Stimulated activated CD4-positive, alpha-beta T cell treated with anti-CD3 and anti-CD28 coated beads, Interleukin-1b, Interleukin-23, amount 100 ng/mL, for 4 hours (primary cell): ENCODE measurements at places on chromosomes 11 and 22.

DNA sequence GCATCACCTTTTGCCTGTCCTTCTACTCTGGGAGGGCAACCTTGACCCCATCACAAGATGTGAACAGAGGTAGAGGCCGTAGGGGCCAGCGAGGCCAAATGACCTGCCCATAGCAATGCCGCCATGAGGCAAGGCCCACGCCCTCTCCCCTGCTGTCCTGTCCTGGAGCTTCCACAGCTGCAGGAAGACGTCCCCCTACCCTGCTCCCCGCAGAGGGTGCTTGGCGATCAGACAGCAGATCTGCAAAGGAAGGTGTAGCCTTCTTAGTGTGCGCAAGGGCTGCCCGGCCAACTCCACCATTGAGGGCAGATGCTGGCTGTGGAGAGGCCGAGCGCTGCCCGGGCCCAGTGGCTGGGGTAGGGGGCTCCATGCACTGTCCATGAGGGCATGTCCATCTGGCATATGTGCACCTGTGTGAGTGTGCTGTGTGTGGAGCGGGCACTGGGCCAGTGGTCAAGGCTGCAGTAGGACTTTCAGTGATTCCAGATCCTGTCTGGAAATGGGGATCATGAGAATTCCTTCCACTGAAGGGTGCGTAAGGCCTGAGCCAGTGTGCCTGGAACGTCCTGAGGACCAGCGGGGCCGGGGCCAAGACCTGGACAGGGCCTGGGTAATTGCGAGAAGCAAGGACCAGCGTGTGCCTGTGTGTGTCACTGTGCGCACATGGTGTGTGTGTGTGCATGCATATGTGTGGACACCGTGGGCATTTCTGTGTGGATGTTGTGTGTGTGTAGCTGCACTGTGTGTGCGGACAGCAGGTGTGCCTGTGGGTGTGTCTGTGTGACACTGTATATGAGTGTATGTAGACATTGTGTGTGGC, 11.0 kb downstream of the TRPM5 start:
- no peak for DNase-seq

- peak; percentile 82 for DNase-seq
These were observed 79.6 kb downstream of the ME3 start for GRCh38 chr11:86592659-86593451.

DNA sequence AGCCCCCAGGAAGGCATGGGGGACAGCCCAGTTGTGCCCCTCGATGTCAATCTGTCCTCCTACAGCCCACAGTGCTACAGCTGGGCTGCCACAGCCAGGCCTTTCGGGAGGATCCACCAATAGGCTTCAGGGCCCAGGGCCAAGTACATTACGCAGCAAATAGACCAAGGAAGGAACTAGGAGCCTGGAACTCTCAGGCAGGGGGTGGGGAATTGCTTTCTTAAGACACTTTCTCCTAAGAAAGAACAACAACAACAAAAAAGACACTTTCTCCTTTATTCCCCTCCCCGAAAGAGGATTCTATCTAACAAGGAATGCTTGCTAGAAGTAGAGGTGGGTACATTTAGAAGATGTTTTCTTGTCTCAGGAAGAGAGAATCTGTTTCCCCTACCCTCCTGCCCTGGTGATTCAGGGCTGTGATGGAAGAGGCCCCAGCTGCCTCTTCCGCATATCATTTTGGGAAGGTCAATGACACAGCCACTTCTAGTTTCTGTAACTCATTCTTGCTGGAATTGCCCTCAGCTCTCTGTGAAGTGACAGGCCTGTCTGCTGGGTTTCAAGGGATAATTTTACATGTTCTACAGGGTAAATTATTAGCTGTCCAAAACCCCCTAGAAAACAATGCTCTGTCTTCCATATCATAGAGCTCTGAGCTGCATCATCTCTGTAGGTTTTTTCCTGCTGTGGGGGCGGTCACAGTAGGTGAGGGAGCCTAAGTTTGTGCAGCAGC, 6.0 kb upstream of the MALAT1 start:
- no peak for DNase-seq

GRCh38 chr11:106159836-106160235, 82.4 kb downstream of the AASDHPPT start:
- DNase-seq = no peak

DNA sequence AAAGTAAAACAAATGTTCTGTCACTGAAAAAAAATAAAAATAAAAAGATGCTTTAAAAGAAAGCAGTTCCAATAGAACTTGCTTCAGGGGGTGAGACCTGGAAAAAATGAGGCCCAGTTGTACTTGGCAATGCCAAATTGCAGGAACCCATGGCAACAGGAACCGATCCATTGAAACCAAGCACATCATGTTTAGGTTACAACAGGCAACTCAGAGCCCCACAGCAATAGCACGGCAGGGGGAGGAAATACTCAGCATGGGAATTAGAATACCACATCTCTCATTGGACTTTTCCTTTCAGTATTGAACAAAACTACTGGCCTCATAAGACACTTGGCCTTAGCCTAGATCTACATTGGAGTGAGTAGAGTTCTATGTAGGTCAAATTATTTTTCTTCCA, 84.3 kb downstream of the MSANTD4 start:
- no peak for DNase-seq

DNA sequence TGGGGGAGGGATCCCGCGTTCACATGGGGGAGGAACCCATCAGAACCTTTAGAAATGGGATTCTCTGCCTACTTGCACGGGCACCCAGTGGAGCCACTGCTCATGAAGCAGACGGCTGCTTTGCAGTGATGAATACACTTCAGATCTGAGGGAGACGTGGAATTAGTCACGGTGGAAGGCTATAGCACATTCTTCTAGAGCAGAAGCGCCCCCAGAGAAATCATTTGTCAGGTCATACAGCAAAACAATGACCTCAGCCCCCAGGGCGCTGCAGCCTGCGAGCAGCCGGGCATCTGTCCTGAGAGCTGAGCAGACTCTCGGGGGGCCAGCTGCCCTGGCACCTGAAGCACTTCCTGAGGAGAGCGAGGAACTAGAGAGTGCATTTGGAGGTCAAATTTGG, 12.7 kb downstream of the TP53AIP1 start:
- DNase-seq = no peak

DNA sequence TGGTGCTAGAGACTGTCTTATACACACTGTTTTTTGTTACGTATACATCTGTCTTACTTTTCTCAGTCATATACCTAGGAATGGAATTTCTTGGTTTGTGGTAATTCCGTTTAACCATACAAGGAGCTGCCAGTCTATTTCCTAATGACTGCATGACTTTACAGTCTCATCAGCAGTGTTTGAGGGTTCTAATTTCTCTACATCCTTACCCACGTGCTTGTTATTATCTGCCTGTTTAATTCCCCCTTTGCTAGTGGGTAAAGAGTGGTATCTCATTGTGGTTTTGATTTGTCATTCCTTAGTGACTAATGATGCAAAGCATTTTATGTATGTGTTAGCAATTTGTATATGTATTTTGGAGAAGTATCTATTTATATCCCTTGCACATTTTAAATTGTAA, 1008.0 kb downstream of the FAM181B start:
- DNase-seq = no peak

DNA sequence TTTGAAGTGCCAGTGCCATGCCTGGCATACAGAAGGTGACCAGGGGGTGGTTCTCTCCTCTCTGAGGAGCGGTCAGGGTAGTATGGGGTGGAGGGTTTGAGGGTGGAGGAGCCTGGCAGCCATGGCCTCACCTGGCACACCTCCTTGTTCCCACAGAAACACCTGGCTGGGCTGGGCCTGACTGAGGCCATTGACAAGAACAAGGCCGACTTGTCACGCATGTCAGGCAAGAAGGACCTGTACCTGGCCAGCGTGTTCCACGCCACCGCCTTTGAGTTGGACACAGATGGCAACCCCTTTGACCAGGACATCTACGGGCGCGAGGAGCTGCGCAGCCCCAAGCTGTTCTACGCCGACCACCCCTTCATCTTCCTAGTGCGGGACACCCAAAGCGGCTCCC, 9.6 kb downstream of the SERPINH1 start:
- DNase-seq = no peak

GRCh38 chr22:28103596-28103995, 184.5 kb upstream of the PITPNB start:
- no peak for DNase-seq

GRCh38 chr22:44620841-44621257, 81.2 kb upstream of the PRR5 start:
- no peak for DNase-seq

DNA sequence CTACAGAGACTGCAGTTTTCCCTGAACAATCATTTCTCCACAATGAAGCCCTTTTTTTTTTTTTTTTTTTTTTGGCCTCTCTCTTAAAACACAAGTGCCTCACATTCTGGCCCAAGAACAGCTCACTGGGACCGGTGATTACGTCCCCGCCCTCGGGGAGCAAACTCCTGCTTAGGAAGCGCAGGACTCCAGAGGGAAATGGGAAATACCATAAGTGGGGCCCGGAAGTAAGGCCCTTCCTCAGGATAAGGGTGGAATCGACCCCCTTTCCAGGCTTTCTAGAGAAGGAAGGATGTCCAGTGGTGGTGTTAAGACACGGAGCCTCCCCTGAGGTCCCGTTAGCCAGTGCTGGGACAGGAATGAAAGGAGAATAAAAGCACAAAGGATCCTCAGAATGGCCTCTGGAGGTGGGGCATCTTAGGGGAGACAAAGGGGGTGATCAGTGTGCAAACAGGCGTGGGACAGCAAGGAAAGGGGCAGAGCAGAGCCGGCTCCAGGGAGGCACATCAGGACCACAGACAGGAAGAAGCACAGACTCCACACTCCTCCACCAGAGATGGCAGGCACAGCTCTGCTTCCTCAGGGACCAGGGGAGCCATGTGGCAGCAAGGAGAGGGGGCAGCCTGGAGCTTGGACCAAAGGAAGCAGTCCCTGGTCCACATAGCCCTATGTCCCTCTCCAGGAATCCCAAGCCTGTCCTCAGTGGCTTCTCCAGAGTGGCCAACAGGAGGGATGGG, 61.3 kb downstream of the CHST1 start:
- DNase-seq = no peak

- DNase-seq = no peak
These were observed 47.3 kb downstream of the QSER1 start for GRCh38 chr11:32939866-32940265.

GRCh38 chr11:43547889-43548381, 132.6 kb upstream of the HSD17B12 start:
- DNase-seq = peak; percentile 8

DNA sequence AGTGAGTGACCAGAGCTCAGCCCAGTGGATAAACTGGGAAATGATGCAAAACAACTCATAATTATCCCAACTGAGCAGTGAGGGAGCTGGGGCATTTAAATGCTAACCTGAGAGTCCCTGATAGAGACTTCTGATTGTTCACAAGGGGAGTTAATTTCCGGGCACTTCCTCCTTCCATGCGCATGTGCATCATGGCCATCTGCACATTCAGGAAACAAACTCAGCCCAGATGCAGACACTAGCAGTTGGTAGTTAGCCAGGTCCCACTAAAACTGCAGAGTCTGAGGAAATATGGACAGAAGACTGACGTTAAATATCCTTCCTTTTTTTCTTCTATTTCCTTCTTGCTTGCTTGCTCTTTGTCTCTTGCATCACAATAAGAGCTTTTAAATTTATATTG, 852.1 kb upstream of the LRRC4C start:
- DNase-seq = no peak

DNA sequence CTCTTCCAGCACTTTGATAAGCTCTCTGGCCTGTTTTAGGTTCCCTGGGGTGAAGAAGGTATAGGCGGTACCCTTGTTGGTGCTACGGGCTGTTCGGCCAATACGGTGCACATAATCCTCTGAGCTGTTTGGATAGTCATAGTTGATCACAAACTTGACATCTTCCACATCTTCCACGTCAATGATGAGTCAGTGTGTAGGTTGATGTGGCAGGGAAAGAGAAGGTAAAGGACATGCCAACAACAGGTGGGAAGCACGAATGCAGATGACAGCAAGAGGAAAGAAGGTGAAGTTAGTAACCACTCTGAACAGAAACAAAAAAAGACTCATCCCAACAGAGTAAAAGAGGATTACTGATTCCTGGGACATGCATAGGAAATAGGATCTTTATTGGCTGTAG, 18.2 kb downstream of the DDX17 start:
- DNase-seq = no peak

DNA sequence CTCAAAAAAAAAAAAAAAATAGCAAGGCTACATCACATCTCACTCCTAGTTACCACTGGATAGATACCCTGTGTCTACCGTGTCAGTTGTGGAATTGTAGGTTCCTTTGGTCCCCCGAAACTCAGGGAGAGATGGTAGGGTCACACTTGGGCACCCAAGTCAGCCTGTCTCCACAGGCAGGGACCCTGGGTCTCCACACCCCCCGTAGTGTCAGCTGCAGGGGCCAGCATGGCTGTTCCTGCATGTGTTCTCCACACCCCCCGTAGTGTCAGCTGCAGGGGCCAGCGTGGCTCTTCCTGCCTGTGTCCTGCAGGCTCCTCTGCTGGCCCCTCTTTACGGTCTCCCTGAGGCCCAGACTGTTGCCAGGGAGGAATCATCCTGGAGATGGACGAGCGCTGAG, 282.1 kb downstream of the BRD1 start:
- no peak for DNase-seq

DNA sequence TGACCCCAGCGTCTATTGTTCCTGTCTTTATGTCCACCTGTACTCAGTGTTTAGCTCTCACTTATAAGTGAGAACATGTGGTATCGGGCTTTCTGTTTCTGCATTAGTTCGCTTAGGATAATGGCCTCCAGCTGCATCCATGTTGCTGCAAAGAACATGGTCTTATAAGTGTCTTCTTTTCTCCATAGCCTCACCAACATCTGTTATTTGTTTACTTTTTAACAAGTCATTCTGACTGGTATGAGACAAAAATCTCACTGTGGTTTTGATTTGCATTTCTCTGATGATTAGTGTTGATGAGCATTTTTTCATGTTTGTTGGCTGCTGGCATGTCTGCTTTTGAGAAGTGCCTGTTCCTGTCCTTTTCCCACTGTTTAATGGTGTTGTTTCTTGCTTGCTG, 21.7 kb upstream of the SLN start:
- DNase-seq = no peak

GRCh38 chr22:36856121-36856791, 4.5 kb upstream of the NCF4 start:
- DNase-seq = peak; percentile 96

GRCh38 chr11:8101421-8101820, 20.4 kb downstream of the TUB start:
- no peak for DNase-seq

DNA sequence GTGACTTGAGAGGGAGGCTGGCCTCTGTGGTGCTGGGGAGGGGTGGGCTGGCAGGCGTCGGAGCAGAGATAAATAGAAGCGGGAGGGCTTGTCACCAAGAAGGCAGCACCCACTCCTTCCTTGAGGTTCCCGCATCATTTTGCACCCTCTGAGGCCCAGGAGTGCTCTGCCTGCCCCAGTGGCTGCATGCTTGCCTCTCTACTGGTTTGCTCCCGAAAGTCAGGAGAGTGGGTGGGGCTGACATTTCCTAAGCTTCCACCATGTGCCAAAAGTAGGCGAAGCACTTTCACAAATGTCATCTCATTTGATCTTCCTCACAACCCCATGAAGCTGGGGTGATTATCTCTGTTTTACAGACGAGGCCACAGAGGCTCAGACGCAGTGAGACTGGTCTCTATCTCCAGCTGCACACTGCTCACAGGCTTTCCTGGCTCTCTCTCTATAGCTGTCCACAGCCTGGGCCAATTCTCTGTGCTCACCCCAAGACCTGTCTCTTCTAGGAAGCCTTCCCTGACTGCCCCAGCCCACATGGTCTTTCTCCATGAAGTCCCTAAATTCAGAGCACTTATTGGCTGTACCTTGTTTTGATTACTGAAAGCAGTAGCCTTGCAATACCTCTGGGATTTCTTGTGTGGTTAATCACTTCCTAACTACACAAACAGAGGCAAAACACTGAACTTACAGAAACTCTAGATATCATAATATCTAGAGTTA, 2.6 kb upstream of the UCP3 start:
- DNase-seq = no peak
